HFF-Myc (cell line): ENCODE measurements at places on chromosomes 2 and 18.

DNA sequence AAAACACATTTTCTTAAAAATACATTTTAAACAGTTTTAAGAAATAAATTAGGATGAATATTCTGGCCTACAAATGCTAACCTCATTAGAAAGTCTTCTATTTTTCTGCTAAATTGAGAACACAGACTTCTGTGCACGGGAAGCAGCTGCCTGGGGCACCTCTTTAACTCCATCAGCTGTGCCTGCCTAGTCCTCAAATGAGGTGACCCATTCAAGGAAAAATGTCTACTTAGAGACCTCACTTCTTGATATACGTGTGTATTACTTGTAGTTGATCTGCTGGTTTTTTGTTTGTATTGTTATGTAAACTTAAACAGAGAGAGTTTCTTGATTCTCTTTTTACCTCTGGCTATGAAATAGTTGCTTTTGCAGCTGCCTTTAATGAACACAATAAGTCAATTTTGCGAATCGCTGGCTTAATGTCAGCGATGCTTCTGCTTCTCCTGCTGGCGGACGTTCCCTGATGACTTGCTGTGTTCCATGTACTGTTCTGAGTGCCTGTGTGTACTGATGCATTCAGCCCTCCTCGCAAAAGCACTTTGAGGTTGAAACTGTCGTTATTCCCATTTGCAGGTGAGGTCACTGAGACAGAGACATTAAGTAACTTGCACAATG lies 88.7 kb upstream of the TXNDC2 start:
- DNase-seq: no peak

DNA sequence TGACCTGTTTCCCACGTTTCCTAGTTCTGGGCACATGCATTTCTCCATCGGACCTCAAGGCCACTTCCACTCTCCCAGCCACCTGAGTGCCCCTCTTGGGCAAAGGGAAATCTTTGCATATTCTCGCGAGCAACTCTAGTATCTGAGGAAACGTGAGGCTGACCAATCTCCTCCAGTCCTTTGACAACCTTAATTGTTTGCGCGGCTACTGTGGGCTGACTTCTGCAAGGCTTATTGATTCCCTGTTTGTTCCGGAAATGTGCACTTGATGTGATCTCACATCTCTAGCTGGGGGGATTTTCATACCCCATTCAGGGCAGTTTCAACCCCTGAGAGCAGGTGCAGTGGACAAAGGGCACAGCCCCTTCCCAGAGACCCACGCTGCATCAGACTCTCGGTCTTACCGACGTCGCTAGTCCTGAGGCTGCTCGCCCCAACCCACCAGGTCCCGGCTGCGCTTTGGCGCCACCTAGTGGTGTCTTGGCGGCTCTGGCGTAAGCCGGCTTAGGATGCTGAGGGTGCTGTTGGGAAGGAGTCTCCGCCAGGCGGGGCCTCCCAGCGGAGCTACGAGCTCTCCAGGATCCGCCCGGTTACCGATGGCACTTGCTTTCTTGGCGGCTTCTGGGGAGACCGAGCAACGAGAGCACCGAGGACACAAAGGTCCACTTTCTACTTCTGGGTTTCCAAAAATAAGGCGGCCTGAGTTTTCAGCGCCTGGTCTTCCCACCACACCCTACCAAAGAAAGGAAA lies 24.8 kb upstream of the SPR start:
- peak; percentile 67 for DNase-seq

DNA sequence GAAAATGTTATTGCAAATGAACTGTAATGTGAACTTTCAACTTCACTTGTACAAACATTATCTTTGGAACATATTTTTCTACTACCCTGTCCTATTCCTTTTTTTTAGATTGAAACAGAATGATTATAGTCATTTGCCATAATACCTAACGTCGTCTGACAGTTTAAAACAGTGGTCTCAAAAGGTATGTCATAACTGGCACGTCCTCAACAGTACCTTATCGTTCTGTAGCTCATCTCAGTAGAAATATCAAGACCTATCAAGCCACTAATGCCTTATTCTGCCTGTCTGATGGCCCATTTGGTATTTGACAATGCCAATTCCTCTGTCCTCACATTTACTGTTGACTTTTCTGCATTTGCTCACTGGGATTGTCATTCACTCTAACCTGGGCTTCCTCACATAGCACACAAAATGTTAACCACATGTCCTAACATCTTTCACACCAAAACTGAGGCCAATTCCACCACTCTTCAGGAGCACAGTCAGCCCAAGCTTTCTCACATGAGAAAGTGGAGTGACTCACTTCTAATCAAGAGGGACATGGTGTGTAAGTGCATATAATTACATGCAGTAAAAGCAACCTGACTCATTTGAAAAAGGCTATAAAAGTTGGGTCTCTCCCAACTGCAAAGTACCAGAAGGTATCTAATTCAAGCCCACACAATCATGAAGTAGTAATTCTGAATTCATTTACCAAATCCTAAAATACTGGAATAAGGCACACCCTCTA lies 34.8 kb downstream of the DNER start:
- DNase-seq: no peak

DNA sequence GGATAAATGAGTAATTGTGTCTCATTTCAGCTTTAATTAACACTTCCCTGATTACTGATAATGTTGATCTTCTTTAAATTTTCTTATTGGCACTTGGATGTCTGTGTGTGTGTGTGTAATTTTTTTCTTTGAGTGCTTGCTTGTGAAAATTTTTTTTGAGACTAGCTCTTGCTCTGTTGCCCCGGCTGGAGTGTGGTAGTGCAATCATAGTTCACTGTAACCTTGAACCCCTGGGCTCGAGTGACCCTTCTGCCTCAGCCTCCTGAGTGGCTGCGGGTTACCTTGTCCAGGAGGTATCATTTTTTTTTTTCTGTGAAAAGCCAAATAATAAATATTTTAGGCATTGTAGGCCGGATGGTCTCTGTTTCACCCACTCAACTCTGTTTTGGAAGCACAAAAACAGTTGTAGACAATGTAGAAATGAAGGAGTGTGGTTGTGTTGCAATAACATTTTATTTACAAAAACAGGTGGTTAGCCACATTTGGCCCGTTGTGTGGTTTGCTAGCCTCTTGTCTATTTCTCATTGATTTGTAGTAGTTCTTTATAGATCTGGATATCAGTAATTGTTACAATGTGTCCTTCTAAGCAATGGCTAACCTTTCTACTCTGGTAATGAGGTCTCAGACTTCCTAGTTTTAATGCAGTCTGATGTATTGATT lies 7.9 kb downstream of the IL1RL2 start:
- DNase-seq: no peak

DNA sequence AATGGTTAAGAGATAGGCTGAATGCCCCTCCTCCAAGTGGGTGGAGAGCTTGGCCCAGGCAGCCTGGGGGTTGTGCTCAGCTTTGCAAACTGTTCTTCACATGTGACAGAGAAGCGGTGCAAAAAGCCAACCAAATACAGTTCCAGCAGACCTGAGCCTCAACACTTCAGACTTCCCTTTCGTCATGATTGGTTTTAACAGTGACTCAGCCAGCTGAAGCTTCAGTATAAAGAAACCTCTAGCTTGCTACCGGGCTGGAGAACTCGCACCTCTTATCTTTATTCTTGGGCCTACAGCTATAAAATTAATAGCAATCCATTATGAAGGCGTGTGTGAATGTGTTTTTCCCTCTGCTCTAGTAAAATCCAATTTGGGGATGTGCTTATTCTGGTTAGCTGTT lies 20.0 kb downstream of the SETBP1 start:
- DNase-seq: no peak

DNA sequence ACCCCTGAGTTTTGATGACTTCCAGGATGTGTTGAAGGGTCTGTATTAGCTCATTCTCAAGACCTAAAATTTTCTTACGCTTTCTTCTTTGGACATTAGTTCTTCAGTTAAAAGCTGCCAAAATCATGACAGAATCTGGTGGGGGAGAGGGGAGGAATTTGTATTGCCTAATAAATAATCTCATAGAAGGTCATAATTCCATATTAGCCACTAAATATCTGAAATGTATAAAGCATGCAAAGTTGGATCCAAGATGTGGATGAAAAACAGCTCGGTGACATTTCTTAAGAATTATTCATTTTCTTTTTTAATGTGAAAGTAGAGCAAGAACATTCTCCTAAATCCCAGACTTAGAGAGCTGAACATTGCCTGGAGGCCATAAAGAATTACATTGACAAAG lies 120.1 kb downstream of the MMADHC start:
- no peak for DNase-seq

DNA sequence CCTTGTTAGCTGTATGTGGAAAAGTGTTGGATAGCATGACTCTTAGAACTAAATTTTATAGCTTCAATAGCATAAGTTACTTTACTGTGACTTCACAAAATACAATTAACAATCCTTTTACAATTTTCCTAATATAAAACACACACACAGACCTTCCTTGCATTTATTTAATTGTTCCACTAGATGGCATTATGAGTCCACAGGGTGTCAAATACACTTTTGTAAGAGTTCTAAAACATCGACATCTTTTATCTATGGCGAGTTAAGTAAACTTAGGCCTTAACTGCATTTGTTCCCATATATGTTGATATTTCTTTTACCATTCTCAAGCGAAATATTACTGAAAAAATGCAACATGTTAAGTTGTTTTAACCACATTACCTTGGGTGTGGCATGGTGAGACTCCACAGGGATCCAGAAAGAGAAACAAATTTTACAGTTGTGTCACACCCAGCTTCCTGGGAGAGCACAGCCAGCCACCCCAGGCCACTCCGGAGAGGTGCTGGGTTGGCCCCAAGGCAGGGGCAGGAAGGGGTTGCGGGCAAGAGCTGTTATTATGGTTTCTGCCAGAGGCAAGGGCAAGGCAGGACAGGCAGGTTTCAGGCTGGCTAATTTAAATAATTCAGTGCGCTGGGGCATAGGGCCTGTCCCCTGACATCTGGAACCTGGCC lies 312.4 kb upstream of the MC4R start:
- DNase-seq: no peak

DNA sequence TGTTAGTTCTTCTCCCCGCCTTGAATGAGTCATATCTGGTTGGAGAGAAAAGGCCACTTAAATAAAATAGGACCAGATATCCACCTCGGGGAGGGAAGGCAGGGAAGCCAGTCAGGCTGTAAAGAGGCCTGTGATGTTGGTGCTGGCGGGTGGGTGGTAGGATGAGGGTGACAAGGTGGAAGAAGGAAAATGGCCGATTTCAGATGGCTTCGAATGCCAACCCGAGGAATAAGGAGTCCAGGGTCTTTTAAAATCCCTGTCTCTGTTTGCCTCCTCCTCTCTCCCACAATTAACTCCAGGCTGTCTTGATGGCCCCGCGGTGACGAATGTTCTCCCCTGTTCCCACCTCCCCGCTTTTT lies 41.5 kb downstream of the CELF4 start:
- DNase-seq: no peak

- DNase-seq: no peak
These were observed 22.4 kb upstream of the NAGK start for GRCh38 chr2:71045865-71046548.

DNA sequence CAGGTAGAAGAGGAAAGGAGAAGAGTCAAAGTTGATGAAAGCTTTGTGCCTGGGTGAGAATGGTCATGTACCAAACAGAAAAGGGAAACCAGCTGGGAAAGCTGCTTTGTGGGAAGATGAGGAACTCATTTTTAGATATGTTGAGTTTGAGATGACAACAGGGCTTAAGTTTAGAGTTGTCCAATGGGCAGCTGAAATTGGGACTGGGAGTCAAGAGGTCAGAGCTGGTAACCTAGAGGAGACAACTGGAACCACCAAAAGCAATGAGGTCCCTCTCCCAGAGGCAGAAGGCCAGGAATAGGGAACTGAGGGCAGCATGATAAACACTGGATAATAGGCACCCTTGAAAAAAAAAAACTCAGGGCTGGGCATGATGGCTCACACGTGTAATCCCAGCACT lies 48.8 kb downstream of the SLC4A1AP start:
- no peak for DNase-seq

- no peak for DNase-seq
These were observed 11.3 kb downstream of the RAD51AP2 start for GRCh38 chr2:17506736-17507616.

GRCh38 chr18:56245866-56246580 lies 392.4 kb downstream of the TXNL1 start:
- no peak for DNase-seq

DNA sequence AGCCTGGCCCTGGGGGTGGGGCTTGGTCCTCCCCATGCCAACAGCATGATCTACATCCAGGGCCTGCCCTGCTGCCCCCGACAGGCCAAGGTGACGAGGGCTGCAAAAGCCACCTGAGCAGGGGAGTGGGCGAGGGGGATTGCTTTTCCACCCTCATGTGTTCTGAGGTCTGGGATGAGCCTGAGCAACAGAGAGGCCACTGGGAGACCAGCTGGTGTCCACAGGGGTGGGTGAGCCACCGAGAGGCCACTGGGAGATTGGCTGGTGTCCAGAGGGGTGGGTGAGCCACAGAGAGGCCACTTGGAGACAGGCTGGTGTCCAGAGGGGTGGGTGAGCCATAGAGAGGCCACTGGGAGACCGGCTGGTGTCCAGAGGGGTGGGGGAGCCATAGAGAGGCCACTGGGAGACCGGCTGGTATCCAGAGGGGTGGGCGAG lies 147.4 kb upstream of the GPC1 start:
- no peak for DNase-seq

DNA sequence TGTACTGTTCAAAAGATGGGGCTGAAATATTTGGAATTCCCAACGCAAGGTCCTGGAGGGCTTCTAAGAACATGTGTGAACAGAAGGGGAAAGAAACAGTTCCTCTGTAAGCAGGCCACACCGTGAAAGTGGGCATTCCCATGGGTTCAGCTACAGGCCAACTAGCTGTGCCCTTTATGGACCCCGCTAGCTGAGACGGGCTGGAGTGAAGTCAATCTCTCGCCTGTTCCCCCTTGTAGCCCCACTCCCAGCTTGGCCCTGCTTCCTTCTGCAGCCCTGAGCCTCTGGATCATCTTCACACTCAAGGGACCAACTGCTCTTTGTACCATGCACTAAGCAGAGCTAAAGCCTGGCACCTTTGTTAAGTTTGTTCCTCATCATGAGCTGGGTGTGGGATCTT lies 55.4 kb downstream of the POLR1A start:
- DNase-seq: no peak

- DNase-seq: no peak
These were observed 95.9 kb upstream of the ZBTB14 start for GRCh38 chr18:5391409-5391808.

DNA sequence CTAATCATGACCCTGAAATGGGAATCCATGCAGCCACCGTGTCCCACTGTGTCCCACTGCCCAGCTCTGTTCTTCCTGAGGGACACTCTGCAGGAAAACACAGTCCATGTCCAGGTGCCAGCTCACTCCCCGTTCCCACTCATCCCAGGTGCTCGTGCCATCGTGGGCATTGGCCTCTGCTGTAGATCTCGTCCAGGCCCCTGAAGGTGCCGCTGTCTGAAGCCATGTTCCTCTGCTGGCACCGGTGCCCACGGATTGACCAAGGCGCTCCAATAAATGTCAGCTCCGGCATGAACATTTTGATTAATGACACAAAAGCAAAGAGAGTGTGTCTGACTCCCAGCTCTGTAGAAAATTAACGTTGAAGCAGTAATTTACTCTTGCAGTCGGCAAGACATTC lies 280.1 kb upstream of the SALL3 start:
- DNase-seq: no peak
